Stimulated activated CD4-positive, alpha-beta T cell treated with anti-CD3 and anti-CD28 coated beads, Interleukin-1b, Interleukin-23, amount 100 ng/mL, for 1 hour (primary cell): ENCODE measurements at places on chromosomes 11 and 22.

DNA sequence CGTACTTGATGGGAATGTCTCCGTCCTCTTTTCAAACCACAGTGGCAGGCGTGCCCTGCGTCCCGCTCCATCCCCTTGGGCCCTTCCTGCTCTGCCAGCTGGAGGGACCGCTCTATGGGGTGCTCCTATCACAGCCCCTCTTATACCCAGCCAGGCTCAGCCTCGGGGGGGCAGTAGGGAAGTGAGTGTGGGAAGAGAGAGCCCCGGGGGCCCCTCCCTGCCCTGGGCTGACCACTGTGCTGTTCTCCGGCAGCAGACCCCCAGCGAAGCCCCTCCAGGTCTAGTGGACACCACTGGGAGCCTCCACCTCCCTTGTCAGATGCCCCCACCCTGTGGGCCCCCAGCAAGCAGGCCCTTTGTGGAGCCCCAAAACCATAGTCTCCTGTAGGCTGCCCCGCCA, 572.5 kb downstream of the BRD1 start:
- DNase-seq = no peak

- no peak for DNase-seq
Measured at GRCh38 chr11:61150706-61151544, 10.3 kb downstream of the VPS37C start.

DNA sequence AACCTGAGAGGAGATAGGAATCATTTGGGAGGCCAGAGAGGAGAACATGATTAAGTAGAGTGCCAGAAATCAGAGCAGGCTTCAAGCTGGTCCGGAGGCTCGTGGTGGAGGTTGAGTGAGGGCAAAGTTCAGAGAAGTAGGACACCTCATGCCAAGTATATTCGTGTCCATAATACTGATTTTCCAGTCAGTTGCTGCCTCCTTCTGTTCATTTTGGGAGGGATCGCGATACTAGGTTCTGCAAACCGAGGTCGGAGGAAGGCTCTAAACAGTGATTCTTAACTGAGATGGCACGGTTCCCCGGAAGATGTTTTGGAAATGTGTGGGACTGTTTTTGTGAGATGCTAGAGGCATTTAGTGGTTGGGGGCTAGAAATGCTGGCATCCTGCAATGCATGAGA, 13.6 kb upstream of the CD3E start:
- no peak for DNase-seq

GRCh38 chr11:63710476-63711217, 29.3 kb downstream of the RTN3 start:
- DNase-seq = no peak

DNA sequence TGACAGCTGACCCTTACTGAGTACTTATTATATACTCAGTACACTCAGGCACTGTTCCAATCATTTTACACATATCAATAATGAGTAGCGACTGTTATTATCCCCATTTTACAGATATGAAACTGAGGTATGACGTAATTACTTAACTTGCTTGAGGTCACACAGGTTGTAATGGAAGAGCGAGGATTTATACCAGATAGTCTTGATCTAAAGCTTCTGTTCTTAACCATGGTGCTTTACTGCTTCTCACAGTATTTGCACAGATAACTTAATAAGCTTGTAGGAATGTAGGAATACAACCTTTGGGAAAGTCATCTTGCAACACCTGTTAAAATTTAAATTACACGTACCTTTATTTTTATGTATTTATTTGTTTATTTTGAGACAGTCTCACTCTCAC, 31.7 kb upstream of the TMEM135 start:
- no peak for DNase-seq

GRCh38 chr11:117731722-117732290, 65.2 kb downstream of the DSCAML1 start:
- DNase-seq = no peak
